ENCODE measurements at places on chromosomes 4 and X. TPM values are rescaled to one million over a fixed set of nuclear protein-coding genes. Genes with fewer than 3 reads are reported as not detected.

Gene F11
- not detected for total RNA-seq

Gene MSN
- 261 TPM for total RNA-seq

Gene PNCK
- total RNA-seq: 1.5 TPM

Gene GRIA3
- total RNA-seq: not detected

Gene PPP1R2C
- not detected for total RNA-seq

Gene FTSJ1
- 148 TPM for total RNA-seq

Gene COQ2
- total RNA-seq: 9.3 TPM

Gene NR0B1
- not detected for total RNA-seq

Gene INTS6L
- 10.0 TPM for total RNA-seq

Gene SOX3
- not detected for total RNA-seq

Gene TMPRSS11E
- 3.2 TPM for total RNA-seq

Gene AFP
- total RNA-seq: not detected

All from mammary epithelial cell (primary cell).